ENCODE measurements at places on chromosomes 13 and 19.

DNA sequence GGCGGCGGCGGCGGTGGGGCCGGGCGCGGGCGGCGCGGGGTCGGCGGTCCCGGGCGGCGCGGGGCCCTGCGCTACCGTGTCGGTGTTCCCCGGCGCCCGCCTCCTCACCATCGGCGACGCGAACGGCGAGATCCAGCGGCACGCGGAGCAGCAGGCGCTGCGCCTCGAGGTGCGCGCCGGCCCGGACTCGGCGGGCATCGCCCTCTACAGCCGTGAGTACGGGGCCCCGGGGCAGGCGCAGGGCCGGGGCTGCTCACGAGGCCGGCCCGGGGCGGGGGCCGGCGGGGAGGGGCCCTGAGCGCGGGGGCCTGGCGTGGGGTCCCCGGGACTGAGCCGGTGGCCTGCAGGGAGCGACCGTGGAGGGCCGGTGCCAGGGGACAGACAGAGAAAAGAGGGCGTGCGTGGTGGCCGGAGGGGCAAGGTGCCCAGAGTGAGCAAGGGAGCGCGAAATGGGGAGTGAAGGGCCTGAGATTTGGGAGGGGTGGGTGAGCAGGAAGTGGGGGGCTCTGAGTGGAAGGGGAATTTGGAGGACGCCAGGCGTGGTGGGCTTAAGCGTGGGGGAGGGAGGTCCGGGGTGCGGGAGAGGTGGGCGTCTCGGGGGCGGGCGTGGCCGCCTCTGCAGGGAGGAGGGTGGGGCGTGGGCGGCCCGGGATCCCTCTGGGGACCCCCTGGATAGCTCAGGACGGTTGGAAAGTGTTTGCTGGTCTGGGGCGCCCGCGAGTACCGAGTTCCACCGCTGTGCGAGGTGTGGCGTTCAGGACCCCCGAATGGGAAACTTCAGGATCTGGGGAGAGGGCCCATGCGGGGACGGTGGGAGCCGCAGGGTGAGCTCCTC, 575 bp downstream of the CARM1 start:
- peak; percentile 46 for DNase-seq

- DNase-seq: no peak
Observed at GRCh38 chr19:5123646-5124045, 154.7 kb downstream of the KDM4B start.

- peak; percentile 88 for DNase-seq
Observed at GRCh38 chr13:29849731-29850212, 645 bp downstream of the UBL3 start.

DNA sequence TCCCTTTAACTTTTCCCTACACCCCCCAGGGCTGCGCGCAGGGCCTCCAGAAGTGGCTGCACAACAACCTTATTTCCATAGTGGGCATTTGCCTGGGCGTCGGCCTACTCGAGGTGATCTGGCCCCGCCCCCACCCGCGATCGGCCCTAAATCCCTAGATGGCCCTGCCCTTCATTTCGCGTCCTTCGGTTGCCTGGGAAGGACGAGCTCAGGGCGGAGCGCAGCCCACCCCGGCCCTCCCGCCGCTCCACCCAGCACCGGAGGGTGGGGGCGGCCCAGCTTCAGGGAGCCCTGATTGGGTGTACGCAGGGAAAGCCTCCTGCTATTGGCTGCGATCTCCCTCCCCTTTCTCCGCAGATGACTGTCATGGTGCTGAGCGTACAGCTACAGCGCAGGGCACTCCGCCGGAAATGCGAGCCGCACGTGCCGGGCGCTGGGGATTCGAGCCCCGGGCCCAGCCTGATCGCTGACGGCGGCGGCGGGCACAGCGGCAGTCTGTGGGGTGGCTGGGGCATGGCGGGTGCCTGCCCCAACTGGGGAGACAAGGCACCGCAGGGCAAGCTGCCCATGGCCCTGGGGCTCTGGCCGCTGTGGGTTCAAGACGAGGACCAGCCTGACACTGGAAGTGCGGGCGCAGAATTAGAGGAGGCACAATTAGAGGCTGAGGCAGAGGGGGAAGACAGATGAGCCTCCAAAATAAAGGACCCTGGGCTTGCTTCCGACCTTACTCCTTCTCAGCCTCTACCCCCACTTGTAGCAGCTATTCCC, 4.3 kb downstream of the CD37 start:
- DNase-seq: no peak

DNA sequence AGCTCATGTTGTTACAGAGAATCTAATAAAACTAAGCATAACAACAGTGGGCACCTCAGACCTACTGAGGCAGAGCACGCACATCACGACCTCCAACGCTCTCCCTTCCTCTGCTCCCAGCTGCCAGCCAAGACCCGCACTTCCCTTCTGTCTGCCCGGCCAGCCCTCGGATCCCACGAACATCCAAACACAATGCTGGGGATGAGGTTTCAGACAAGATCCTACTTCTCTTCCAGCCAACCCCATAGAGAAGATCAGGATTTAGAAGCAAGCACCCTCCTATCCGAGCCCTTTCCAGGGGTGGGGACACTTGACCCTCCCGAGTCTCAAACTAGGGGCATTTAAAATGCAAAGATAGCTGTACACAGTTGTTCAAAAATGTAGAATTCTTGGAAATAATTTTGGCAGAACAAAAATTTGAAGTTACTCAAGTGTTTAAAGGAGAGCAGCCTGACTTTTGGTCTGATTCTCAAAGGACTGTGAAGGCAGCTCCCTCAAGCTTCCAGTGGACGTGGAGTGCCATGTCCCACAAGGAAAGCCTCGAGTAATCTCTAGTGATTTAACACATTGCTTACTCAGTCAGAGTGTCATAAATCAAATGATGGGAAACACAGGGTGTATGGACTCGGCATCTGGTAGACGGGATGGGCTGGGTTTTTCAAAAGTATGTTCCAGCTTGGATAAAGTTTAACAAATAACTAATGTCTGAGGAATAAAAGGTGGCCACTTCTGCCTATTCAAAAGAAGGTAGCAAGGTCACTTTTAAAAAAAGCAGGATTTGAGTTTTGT, 32.8 kb downstream of the ANKRD10 start:
- no peak for DNase-seq

DNA sequence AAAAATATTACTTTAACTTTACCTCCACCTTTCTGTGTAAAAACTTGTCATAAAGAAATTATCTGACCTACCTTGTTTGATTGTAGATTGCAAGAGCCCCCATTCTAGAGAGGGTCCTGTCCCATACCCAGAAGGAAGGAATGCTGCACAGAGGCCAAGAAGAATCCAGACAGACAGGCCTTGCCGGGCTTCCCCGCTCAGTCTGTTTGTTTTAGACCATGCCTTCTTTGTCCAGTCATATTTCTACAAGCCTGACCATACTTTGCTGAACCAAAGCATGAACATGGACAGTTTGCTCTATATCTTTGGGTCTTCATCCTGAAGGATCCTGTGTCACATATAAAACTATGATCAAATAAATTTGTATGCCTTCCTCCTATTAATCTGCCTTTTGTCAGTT, 95.8 kb upstream of the MYCBP2 start:
- no peak for DNase-seq

GRCh38 chr19:49468746-49469447, 5.1 kb upstream of the FLT3LG start:
- peak; percentile 51 for DNase-seq

- no peak for DNase-seq
Observed at GRCh38 chr13:35333157-35333556, 143.3 kb downstream of the MAB21L1 start.

- no peak for DNase-seq
Observed at GRCh38 chr19:11031421-11032070, 57.7 kb upstream of the LDLR start.

DNA sequence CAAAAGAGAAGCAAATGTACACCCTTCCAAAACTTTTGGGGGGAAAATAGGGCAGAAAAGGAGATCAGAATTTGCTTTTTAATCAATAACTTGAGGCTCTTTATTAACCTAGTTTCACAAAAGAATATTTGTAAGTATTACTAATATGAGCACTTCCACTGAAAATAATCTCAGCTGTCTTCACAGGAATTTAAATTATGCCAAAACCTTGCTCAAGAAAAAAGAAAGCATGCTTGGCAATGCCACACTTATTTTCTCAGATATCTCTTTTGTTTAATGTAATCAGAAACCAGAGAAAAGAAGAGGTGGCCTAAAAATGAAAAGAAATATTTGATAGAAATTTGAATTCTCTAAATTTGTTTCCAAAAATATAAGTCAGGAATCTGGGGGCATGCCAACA, 234.9 kb upstream of the GPC6 start:
- no peak for DNase-seq

- DNase-seq: no peak
Observed at GRCh38 chr19:30311911-30312310, 60.3 kb upstream of the ZNF536 start.

DNA sequence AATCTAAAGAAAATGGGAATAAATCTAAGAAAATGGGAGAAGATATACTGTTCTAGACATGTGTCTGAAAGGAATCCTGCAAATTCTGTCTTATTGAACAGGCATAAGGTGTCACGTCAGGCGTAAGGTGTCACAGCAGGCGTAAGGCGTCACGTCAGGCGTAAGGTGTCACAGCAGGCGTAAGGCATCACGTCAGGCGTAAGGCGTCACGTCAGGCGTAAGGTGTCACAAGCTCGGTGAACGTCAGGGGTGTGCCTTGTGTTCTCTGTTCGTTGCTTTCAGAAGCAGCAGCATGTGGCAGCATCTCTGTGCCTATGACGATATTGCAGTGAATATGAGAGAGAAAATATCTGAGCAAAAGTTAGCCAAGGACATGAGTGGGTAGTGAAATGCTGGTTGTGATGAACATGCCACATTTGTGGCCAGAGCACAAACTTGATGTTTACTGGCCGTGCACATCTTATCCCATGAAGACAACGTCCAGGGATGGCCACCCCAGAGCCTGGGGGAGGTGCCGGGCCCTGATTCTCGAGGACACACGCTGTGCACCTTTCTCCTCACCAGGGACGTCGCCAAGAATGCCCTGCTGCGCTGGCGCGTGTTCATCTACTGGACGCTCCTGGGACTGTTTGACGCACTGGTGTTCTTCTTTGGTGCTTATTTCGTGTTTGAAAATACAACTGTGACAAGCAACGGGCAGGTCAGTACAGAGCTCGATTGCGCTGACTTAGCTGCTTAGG, 107.0 kb upstream of the MCF2L start:
- DNase-seq: no peak

DNA sequence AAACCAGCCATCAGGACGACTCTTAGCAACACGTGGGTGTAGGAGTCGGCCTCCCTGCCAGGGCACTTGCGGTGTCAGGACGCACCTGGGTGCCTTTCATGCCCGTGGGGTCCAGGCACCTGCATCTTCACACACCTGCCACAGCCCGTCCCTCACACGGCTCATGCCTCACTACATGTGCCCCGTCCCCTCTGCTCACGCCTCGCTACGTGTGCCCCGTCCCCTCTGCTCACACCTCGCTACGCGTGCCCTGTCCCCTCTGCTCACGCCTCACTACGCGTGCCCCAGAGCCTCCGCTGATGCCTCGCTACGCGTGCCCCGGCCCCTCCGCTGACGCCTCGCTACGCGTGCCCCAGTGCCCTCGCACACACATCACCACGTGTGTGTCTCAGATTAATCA, 58.0 kb upstream of the F7 start:
- DNase-seq: no peak

DNA sequence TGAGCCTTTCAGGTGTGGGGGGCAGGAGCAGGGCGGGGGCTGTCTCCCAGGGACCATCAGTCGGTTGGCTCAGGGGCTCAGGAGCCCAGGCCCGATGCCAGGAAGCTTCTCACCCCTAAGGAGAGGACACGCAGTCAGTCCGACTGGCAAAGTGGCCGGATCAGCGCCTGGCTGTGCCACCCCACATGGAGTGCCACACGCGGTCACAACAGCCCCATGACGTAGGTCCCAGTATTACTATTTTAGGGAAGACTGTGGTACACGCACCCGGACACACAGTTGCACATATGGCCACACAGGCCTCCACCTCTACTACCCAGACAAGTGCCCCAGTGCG, 29.3 kb upstream of the GRTP1 start:
- DNase-seq: no peak

- DNase-seq: no peak
Observed at GRCh38 chr13:95343944-95344343, 42.7 kb upstream of the ABCC4 start.

GRCh38 chr19:18408053-18408476, 10.6 kb upstream of the LRRC25 start:
- peak; percentile 48 for DNase-seq

DNA sequence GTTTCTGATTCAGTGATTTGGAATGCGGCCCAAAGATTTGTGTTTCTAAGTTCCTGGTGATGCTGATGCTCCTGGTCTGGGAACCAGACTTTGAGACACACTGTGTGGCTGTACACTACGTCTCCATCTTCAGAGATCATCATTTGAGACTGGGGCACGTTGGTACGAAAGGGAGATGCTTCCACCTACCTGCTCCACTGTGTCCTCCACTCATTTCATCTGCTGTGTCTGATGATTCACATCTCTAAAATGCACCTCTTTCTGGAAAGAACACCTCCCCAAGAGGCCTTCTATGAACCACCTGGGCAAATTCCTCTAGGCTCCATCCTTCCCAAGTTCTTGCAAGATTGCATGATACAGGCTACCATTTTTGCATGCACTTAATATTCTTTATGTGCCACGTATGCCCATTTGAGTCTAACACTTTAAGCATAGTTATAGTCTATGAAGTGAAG, 58.6 kb downstream of the ERCC5 start:
- DNase-seq: no peak

- no peak for DNase-seq
Observed at GRCh38 chr19:53826876-53827275, 2.8 kb upstream of the NLRP12 start.

All from ELR (cell line).